ENCODE measurements at places on chromosomes 16 and 17.

DNA sequence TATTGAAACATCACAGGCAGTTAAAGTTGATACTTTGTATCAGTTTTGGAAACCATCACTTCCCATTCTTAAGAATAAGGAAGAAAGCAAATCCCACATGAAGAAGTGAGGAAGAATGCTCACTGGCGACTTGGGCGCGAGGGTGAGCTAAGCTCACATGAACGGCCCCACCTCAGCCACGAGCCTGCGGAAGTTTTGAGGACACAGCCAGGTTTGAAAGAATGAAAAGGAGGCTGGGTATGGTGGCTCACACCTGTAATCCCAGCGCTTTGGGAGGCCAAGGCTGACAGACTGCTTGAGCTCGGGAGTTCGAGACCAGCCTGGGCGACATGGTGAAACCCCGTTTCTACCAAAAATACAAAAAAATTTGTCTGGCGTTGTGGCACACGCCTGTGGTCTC lies 110.3 kb upstream of the CHMP6 start:
- DNase-seq: no peak

DNA sequence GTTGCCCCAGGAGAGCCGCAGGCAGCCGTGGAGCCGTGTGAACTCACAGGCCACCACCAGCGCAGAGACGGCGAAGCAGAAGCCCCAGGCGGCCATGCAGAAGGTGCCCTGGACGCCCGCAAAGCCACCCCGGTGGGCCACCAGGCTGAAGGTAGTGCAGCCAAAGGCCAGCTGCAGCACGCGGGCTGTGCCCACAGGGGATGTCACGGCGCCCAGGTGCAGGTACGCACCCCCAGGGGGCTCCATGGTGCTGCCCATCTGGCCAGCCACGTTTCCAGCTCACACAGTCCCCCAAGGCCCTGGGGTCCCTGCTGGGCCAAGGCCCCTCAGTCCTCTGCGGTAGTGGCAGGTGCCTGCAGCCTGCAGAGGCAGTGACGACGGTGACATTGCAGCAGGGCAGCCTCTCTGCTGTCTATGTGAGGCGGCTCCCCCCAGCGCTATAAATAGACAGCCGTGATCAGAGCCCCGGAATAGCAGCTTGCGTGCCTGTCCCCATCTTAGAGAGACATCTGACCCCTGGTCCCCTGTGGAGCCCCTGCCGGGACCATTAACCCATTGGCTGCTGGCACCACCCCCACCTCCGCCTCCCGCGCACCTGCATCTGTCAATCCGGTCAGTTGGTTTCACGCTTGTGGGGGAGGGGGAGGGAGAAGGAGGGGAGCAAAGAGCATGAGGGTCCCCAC lies 4.5 kb upstream of the PYCR1 start:
- no peak for DNase-seq

GRCh38 chr16:77732241-77732946 lies 10.1 kb downstream of the NUDT7 start:
- no peak for DNase-seq

DNA sequence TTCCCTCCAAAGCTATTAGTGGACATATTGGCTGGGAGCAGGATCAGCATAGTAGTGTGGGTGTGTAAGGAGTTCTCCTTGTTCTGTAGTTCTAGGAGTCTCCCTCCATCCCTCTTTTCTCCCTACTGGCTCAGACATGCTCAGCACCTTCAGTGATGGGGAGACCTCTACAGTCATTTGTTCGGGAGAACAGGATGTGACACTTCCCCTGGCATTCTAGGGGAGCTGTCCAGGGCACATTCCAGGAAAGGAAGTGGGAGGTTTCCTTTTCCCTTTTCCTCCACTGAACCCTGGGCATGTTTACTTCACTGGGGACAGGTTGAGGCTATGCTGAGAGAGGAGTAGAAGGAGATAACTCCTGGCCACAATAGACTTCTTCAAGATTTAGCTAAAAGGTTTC lies 86.5 kb downstream of the MYH13 start:
- DNase-seq: no peak

DNA sequence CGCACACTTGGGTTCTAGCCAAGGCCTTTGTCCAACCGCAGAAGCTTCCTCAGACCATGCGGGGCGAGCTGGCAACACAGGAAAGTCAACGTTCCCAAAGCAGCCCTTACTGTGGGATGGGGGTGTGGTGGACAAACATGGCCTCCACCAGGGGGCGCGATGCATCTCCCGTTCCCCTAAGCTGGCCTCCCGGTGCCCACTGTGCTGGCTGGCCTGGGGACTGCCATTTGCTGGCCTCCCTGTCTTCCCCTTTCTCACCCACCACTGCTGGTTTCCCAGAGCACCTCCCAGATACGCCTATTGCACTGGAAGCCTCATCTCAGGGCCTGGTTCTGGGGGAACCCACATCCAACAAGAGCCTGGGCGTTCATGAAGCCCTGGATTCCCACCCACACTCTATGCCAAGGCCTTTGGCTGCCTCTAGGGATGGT lies 145.3 kb downstream of the IRF8 start:
- DNase-seq: peak; percentile 36

- no peak for DNase-seq
Measured at GRCh38 chr16:87133112-87133850, 183.9 kb downstream of the C16orf95 start.

- DNase-seq: no peak
Measured at GRCh38 chr17:30780343-30780742, 44.1 kb downstream of the CRLF3 start.
